ENCODE measurements at places on chromosomes 6 and 20.

GRCh38 chr6:109671733-109672132 lies 19.3 kb downstream of the AK9 start:
- DNase-seq, result no peak

DNA sequence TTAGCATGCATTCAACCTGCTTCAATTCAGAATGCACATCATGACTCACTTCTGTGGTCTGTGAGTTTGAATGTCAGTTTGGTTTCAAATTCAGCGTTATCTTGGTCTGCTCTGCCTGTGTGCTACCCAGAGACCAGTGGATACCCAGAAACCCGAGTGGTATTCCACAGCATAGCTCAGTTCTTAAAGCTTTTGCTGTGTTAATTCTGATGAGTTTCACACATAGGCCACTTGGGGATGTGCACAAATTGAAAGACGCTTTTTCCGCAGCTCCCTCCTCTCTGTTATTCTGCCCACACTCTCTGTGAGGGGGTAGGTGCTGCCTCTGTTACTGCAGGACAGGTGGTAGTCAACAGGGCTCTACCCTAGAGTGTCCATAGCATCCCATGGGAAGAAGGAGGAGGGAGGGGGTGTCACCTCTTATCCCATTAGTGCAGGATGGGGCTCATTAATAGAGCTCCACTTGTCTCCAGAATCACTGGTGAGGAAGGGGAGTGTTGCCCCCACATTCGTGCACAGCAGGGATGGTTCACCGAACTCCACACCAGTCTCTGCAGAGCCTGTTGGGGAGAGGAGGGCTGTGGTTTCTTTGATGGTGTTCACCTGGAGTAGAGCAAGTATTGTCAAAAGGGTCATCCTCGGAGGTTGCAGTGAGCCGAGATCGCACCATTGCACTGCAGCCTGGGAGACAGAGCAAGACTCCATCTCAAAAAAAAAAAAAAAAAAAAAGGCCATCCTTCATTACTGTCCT lies 29.2 kb upstream of the SDCBP2 start:
- no peak for DNase-seq

DNA sequence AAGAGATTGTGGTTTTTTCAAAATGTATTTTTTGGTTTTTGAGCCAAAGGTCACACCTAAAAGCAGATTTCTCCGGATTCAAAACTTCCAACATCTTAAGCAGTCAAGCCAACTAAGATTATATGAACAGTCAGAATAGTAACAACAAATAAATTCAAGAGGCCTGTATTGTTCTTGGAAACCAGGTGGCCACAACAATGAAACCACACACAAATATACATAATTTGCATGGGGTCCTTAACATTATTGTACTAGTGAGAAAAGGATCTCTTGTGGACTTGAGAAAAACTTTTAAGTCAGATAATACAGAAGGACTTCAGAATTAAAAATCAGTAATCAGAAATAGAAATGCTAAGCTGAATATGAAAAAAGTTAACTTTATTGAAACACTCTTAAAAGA lies 40.6 kb downstream of the NOL7 start:
- no peak for DNase-seq

DNA sequence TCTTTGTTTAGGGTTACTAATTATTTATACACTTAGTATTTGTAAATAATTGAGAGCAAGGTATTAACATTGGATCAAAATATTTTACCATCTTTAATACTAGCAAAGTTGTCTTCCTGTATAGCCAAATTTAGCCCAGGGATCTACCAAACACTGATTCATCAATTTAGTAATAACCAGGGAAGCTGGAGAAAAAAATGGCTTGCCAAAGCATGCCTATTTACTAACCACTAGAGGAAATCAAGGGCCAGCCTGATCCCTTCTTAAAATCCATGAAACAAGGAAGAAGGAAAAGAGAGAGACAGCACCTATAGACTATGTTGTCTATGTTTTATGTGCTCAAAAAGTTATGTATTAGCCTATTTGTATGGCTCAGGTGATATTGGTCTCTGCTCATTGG lies 450.3 kb upstream of the GJE1 start:
- DNase-seq, result no peak

GRCh38 chr6:50116797-50117542 lies 67.2 kb upstream of the DEFB112 start:
- no peak for DNase-seq
